ENCODE measurements at places on chromosomes 13 and 19. TPM values are rescaled to one million over a fixed set of nuclear protein-coding genes. Genes with fewer than 3 reads are reported as not detected.

The ZNF253 gene
- 52.6 TPM for total RNA-seq

The ZNF433 gene
- total RNA-seq: 26.3 TPM

The CADM4 gene
- total RNA-seq: 89.8 TPM

The FREM2 gene
- total RNA-seq: 3.8 TPM

The ELSPBP1 gene
- total RNA-seq: not detected

The ADM5 gene
- total RNA-seq: 1.9 TPM
